ENCODE measurements at places on chromosomes 4 and X. TPM values are rescaled to one million over a fixed set of nuclear protein-coding genes. Genes with fewer than 3 reads are reported as not detected.

MAGEB2 gene
- total RNA-seq: not detected

TMA16 gene
- 43.9 TPM for total RNA-seq

GAGE1 gene
- total RNA-seq: not detected

IQCM gene
- total RNA-seq: not detected

ADAM29 gene
- total RNA-seq: not detected

XAGE5 gene
- total RNA-seq: not detected

INTU gene
- total RNA-seq: 18.5 TPM

PRSS12 gene
- total RNA-seq: 1.1 TPM

CXCR3 gene
- not detected for total RNA-seq

FAM184B gene
- 0.16 TPM for total RNA-seq

TBC1D8B gene
- 1.1 TPM for total RNA-seq

DNA sequence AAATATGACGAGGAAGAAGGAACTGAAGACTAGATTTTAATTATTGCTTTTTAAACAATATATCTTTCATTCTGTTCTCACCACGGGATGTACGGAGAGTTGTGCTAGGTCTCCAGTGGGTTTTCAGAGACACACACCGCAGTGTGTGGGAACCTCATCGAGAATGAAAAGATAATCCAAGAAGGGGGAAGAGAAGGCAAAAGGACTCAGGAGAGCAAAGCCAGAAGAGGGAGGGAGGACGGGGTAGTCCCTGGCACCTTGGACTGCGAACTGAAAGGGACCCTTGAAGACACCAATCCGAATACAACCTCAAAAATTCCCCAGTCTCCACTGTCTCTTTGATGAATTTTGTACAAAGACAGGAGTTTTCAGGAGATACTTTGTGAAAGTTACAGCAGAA is 932 bp upstream of the LEF1 start:
- DNase-seq: no peak

DNA sequence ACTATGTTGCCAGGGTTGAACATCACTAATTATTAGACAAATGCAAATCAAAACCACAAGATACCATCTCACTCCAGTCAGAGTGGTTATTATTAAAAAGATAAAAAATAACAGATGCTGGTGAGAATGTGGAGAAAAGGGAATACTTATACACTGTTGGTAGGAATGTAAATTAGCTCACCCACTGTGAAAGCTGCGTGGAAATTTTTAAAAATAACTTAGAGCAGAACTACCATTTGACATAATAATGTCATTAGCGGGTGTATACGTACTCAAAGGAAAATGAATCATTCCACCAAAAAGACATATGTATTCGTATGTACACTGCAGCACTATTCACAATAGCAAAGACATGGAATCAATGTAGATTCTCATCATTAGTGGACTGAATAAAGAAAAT is 48.6 kb upstream of the UGT2A1 start:
- no peak for DNase-seq

DNA sequence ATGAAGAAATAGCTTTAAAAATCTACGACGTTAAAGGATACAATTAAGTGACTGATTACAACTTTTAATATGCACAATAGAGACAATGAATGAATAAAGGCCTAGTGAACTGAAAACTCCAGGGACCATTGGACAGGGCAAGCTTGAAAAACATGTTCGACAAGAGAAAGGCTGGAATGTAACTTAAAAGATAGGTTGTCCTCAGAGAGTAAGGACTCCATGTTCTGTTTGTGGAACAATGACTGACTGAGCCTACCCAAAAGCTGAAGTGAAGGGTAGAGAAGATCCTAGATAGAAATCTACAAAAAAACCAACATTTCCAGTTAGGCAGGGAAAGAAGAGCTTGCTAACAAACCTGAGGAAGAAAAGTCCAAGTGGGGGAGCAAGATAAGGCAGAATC is 173.4 kb downstream of the NR3C2 start:
- DNase-seq: no peak

DNA sequence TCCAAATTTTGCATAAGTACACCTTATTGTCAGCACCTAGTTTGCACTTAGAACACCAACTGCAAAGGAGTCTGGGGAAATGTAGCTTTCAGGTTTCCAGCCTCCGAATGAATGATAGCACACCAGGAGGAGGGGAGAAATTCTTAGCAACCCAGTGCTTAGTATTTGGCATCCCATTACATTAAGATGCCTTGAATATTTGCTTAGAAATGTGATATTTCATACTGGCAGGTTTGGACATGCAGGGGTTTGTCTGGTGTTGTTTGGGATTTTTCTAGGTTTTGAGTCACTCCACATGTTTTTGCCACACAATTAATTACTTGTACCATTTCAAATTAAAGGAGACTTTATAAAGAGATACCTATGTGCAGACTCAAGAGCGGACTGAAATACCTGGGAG is 60.3 kb upstream of the CAMK2D start:
- DNase-seq: no peak

DNA sequence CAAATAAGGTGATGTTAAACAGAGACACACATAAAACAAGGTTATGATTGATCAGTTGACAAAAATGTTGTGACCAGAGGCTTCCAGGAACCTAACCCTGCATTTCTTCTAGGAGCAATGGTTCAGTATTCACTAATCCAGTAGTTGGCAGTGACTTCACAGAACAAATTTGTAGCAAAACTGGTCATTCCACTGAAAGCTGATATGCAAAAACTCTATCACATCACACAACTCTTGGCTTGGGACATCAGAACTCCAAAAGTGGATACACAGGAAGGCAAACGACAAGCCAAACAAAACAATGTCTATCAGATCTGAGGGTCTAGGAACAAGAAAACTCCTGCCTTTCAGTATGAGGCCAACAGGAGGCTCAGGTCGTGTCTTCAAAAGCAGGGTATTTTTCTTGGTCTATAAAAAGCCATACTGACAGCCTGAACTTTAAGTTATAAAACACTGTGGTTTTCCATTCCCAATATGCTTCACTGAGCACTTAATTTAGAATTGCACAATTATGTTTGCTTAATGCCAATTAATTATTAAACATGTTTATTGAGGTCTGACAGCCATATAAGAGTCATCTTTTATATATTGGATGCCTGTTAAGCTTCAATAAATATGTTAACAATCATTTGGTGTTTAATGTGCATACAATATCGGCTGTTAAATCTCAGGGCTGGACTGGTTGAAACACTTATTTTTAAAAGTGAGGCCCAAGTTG is 45.6 kb downstream of the SOD3 start:
- DNase-seq: no peak

GRCh38 chrX:580030-580429 is 50.6 kb upstream of the SHOX start:
- DNase-seq: no peak

GRCh38 chr4:153471698-153472093 is 5.5 kb downstream of the TMEM131L start:
- DNase-seq: no peak

DNA sequence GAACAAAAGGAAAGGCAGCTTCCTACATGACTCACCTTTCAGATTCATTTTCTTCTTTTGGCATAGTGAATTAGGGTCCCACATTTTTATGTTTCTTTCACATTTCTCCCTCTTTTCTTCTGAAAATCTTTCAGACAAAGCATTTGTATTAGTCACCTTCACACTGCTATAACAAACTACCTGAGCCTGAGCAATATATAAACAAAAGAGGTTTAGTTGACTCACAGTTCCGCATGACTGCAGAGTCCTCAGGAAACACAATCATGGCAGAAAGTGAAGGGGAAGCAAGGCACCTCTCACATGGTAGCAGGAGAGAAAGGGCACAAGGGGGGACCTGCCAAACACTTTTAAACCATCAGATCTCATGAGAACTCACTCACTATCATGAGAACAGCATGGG is 36.9 kb downstream of the MAGEA9 start:
- no peak for DNase-seq

DNA sequence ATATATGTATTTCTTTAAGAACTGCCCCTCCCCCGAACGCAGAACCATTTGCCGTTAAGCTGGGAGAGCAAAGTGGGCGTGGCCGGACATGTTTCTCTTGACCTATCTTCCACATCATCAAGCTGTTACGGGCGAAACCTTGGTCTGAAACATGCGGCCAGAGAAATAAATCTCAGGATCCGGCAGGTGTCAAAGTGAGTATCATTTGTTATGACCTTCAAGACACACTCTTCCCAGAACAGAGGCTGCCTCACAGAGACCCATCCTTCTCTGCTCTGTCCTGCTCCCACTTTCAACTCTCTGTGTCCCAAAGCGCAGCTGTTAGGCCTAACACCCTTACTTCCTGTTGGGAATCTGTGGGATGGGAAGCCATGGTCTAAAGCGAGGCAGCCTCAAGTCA is at the start of gene MAGEB18:
Gene MAGEB18, plus strand, starts transcription at position 70 of the 400 bp plus-strand sequence. CDS start 643 bp downstream, outside the sequence.
- DNase-seq: no peak

DNA sequence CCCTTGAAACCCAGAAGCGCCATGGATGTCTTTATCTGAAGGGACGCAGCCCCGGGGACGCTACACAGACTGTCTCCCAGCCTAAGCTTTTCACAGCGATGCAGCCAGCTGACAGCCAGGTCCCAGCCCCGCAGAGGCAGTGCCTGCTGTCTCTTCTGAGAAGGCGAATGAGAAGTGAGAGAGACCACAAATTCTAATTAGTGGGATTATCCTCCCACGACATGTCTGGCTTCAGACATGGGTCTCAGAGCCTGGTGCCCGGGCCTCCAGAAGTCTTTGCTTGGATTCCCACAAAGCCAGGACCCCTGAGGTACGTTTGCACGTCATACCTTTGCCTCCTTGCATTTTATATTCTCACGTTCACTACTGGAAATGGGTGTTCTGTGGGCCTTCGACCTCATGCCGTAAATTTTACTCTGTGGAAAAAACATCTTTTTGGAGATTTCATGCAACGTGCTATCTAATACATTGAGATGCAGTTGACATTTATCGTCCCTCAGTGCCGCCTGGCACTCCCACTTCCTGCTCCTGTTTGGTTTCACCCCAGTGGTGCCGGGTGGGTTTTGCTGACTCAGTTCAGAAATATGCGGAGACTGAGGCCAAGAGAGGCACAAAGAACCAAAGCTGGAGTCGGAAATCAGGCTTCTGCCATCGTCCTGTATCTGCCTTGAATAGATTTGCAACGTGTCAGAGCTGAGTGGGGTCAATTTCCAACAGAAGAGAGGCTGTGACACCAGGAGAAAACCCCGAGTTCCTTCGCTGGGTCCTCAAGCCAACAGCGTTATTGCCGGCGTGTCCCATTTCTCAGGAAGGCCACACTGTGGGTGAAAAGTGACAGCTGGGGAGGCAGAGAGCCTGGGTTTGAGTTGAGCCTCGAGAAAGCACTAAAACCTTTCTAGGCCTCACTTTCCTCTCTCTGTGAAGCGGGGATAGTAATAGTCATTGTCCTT is 114.4 kb downstream of the STK32B start:
- DNase-seq: no peak

GRCh38 chr4:164373021-164373420 is 380.9 kb upstream of the SMIM31 start:
- DNase-seq: no peak

DNA sequence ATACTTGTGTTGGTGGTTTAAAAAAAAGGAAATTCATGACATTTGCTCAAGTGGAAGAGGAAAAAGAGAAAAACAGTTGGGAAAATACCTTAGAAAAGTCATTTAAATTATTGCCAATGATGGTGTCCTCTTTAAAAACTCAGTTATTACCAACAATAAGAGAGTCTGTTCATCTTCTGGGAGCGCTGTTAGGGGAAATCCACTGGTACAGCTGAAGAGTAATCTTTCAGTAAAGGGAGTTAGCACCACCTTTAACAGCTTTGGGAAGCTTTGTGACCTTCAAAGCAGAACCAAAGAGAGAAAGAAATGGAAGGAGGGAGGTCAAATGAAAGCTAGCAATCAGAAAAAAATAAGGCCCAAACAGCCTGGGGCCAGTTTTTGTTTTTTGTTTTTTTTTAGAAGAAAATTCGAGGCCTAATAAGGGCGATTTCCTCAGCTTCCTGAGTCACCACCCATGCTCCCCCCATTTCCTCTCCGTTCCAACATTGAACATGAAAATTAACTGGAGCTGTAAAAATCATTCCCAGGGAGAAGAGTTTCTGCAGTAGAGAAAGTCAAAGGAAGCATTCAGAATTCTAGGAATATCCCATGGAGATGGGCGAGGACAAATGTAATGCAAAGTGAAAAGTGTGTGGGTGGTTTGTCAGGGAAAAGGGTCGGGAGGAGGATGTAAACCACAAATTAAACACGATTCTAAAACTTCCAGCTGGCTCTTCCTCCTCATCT is 115.1 kb downstream of the SH3KBP1 start:
- DNase-seq: no peak

DNA sequence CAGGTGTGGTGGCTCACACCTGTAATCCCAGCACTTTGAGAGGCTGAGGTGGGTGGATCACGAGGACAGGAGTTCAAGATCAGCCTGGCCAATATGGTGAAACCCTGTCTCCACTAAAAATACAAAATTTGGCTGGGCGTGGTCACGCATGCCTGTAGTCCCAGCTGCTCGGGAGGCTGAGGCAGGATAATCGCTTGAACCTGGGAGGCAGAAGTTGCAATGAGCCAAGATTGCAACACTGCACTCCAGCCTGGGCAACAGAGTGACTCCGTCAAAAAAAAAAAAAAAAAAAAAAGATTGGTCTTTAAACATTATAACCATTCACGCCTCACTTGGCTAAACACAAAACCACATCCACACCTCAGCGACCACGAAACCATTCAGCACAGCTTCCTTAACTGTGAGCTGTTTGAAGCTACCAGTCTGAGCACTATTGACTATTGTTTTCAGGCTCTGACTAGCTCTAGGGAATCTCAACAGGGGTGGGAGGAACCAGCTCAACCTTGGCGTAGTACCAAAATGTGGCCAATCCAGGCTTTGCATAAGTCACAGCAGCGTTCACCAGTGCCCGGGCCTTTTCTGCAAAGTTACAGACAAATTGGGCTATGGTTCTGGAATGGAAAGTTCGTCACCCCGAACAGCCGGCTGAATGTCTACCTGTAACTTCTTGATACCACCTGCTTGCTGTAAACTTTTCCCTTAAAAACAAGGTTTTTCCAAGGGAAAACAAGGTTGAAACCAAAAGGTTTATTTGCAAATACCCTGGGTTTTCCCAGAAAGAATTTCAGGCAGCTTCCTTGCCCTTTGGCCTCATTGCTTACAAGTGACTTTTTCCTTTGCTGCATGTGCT is 73.6 kb upstream of the DHX15 start:
- no peak for DNase-seq

GRCh38 chr4:71253545-71253944 is 85.3 kb upstream of the SLC4A4 start:
- DNase-seq: no peak

DNA sequence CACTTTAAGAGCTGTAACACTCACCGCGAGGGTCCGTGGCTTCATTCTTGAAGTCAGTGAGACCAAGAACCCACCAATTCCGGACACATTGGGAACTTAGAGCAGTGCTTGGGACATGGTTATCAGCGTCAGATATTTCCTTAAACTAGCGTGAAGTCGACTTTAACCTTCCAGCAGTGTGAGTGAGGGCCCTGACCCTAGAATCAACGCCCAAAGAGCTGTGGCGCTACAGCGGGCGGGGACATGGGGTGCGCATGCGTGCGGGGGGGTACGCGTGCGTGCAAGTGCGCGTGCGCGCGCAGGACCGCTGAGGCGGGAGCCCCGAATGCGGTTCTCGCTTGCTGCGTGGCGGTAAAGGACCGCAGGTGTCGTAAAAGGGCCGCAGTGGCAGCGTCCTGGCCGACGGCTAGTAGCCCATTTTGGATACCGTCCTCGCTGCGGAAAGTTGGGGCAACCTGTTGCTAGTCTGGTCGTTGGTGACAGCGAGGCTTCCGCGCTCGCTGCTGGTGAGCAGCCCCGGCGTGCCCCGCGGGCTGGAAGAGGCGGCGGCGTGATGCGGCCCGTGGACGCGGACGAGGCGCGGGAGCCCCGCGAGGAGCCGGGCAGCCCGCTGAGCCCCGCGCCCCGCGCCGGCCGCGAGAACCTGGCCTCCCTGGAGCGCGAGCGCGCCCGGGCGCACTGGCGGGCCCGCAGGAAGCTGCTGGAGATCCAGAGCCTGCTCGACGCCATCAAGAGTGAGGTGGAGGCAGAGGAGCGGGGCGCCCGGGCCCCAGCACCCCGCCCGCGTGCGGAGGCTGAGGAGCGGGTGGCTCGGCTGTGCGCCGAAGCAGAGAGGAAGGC is 19.8 kb upstream of the S100P start:
- peak; percentile 82 for DNase-seq

All from neural crest cell (in vitro differentiated cells).